ENCODE measurements at places on chromosomes 1 and 21.

GRCh38 chr1:164753521-164754077, 194.6 kb downstream of the PBX1 start:
- DNase-seq: peak; percentile 58

DNA sequence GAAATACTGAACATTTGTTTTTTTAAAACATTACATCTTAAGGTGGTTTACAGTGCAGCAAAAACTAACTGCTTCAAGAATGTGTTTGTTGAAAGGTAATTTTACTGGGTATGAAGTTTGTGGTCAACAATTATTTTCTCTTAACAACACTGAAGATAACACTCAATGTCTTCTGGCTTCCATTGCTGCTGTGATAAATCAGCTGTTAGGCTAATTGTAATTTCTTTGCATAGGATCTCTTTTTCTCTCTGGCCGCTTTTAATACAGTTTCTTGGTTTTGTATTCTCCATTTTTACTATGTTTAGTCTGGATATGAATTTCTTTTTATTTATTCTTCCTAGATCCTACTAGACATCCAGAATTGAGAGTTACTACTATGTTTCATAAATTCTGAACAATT, 44.9 kb downstream of the DOCK7 start:
- no peak for DNase-seq

DNA sequence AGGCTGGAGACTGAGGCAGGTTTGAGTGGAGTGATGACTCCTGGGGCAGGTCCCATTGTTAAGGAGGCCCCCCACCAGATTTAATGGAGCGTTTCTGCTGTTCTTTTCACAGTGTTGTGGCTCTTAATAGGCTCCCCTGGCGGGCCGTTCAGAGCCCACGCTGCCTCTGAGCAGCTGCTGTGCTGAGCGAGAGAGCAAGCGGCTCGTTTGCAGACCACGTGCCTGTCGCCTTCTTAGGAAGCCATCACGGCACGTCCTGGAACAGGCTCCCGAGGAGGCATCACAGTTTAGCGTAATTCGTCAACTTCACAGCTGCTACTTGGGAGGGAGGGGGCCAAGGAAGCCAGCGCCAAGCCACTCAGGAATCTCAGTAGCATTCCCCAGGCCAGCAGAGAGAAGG, 70.5 kb upstream of the CTTNBP2NL start:
- DNase-seq: no peak

- no peak for DNase-seq
Measured at GRCh38 chr1:228930479-228930957, 195.2 kb downstream of the RHOU start.

DNA sequence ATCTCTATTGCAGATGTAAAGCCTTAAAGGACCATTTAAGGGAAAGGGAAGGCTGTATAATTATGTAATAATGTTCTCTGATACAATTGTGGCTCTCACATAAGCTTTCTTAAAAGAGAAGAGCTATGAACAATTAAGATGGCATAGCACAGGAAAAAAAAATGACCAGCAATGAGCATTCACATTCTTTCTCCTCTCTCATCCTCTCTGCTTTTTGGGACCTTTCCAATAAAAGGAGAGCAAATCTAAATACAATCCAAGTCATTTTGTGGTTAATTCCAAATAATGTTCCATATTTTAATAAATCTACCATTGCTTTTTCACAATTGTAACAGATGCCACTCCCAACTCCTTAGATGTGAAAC, 23.5 kb downstream of the SMYD3 start:
- DNase-seq: no peak

DNA sequence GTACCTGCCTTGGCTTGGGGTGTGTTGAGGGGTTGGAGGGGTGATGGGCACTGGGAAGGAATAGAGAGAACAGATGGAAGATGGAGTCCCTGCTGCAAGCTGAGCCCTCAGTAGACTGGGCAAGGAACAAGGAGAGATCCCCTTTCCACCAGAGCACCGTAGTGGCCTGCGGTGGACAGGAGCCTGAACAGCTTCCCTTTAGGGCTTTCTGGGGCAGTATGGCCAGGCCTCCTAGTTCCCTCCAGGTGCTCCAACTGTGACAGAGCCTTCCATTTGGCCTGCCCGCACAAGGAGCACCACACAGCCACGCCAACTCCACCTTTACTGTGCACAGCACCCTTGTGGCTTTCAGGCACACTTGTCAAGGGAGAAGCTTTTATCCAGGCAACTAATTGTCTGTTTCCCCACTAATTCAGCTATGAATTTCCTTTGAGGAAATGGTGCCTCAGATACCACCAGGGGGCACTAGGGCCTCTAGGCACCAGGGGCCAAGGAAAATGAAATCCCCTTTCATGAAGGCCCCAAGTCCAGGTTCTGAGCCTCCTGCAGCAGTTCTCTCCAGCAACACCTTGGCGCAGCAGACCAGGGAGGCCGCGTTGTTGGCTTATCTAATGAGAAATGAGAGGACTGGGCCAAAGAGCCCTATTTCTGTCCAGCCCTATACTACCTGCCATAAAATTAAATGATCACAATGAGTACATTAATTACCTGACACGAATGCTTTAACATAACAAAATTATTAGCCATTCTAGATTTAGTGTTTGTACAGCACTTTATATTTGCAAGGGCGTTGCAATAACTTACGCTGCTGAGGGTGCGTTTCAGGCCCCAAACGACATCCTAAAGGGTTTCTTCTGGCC, 23.1 kb upstream of the ERI3 start:
- DNase-seq: peak; percentile 41

- no peak for DNase-seq
Measured at GRCh38 chr1:150972417-150972940, 2.2 kb downstream of the CERS2 start.

DNA sequence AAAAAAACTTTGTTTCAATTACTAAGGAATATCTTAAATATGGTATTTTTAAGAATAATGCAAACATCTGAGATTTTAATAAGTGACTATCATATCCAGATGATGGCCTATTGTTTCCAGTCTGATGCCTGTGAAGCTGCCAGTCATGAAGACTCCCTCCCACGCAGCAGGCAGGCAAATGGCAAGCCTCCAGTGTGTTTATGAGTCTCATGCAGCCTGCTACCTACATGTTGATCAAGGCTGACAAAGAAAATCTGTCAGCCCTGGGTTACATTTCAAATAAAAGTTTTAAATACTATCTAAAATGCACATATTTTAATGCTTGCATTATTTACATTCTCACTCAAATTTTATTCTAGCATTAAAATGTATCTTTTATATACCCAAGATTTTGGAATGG, 137.6 kb upstream of the RNPC3 start:
- DNase-seq: no peak

- DNase-seq: no peak
Measured at GRCh38 chr1:169122976-169123375, 16.5 kb downstream of the ATP1B1 start.

- no peak for DNase-seq
Measured at GRCh38 chr1:246162560-246162959, 344.5 kb downstream of the SMYD3 start.

GRCh38 chr1:226066415-226067078, 4.0 kb downstream of the H3-3A start:
- peak; percentile 11 for DNase-seq

Measured in fibroblast of skin of right quadriceps (primary cell).